ENCODE measurements at places on chromosomes 2 and 18. TPM values are rescaled to one million over a fixed set of nuclear protein-coding genes. Genes with fewer than 3 reads are reported as not detected.

Gene CNTNAP5
- not detected for total RNA-seq

Gene CCDC68
- total RNA-seq: not detected

Gene STAT4
- total RNA-seq: 163 TPM

Gene KIAA2012
- not detected for total RNA-seq

Gene ST3GAL5
- 54.7 TPM for total RNA-seq

Gene DUSP19
- 0.42 TPM for total RNA-seq

Gene FAM110C
- 0.52 TPM for total RNA-seq

Gene DSG1
- total RNA-seq: not detected

Gene VWA3B
- total RNA-seq: not detected

Gene STPG4
- 1.2 TPM for total RNA-seq

Gene C18orf54
- total RNA-seq: 0.42 TPM

Gene CCT7
- 66.3 TPM for total RNA-seq

Gene CNGA3
- not detected for total RNA-seq

Gene NPHP1
- total RNA-seq: 0.52 TPM

Gene ITM2C
- 20.6 TPM for total RNA-seq

Gene IL1F10
- total RNA-seq: not detected

Measured in mononuclear cell (primary cell).